Body of pancreas (tissue), 4 donors: ENCODE measurements at places on chromosomes 16 and 17. TPM values are rescaled to one million over a fixed set of nuclear protein-coding genes. Genes with fewer than 3 reads are reported as not detected.
A peak's percentile ranks its signal among the peaks of the same experiment; 100 is the strongest.

The TP53TG3B gene
- total RNA-seq, result not detected

The NFE2L1 gene
- 39.4 TPM for total RNA-seq

The TP53TG3 gene
- not detected for total RNA-seq

The KRT28 gene
- total RNA-seq, result not detected

The LDHD gene
- 27.7 TPM for total RNA-seq

The TCAP gene
- total RNA-seq, result 0.26 TPM

The CARD14 gene
- total RNA-seq, result not detected

The ATP2C2 gene
- 18.1 TPM for total RNA-seq

The FOXC2 gene
- 0.66 TPM for total RNA-seq

DNA sequence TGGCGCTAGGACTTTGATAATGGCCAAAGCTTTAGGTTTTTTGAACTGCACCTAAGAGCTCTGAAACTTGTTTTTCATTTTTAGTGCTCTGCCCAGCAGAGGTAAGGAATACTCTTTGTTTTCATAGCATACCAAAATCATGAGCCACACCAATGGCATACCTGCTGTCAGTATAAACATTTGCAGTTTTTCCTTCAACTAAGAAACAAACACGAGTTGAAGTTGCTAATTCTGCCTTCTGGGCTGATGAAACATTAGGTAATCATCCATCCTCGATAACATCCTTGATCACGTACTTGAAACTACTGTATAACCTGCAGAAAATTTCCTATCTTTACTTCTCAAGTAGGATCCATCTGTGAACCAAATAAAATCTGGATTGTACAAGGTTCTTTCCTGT is 20.6 kb upstream of the B4GALNT2 start:
- H3K4me1 ChIP-seq, result peaks cover 25% of the 10 kb centered on the region
- no peaks in the 10 kb centered on the region for H3K36me3 ChIP-seq
- no peaks in the 10 kb centered on the region for H3K27me3 ChIP-seq
- no peak for DNase-seq

GRCh38 chr17:32909787-32910369 is 18.1 kb upstream of the TMEM98 start:
- no peaks in the 10 kb centered on the region for H3K36me3 ChIP-seq
- no peaks in the 10 kb centered on the region for H3K27me3 ChIP-seq
- H3K4me3 ChIP-seq, result no peak overlapping the region
- DNase-seq, result peak; percentile 93
- peak overlapping the region; percentile 57 for H3K27ac ChIP-seq

GRCh38 chr17:39462631-39463375 is 1.5 kb downstream of the CDK12 start:
- DNase-seq, result peak; percentile 27
- peaks cover 34% of the 10 kb centered on the region for H3K4me1 ChIP-seq
- no peak overlapping the region for H3K27ac ChIP-seq
- H3K27me3 ChIP-seq, result no peaks in the 10 kb centered on the region
- H3K4me3 ChIP-seq, result peak overlapping the region; percentile 40

- H3K4me3 ChIP-seq, result peak overlapping the region; percentile 87
- no peaks in the 10 kb centered on the region for H3K27me3 ChIP-seq
- H3K27ac ChIP-seq, result peak overlapping the region; percentile 57
Observed at GRCh38 chr17:38428643-38429371, 543 bp downstream of the ARHGAP23 start.

- DNase-seq, result peak; percentile 87
- no peaks in the 10 kb centered on the region for H3K27me3 ChIP-seq
- peak overlapping the region; percentile 84 for H3K27ac ChIP-seq
- no peak overlapping the region for H3K4me3 ChIP-seq
- no peaks in the 10 kb centered on the region for H3K36me3 ChIP-seq
- peaks cover 27% of the 10 kb centered on the region for H3K4me1 ChIP-seq
Observed at GRCh38 chr17:42248351-42249179, 27.6 kb downstream of the STAT5B start.

GRCh38 chr17:21025451-21025850 is 17.4 kb downstream of the USP22 start:
- no peaks in the 10 kb centered on the region for H3K27me3 ChIP-seq
- H3K4me3 ChIP-seq, result no peak overlapping the region
- peaks cover 27% of the 10 kb centered on the region for H3K4me1 ChIP-seq

DNA sequence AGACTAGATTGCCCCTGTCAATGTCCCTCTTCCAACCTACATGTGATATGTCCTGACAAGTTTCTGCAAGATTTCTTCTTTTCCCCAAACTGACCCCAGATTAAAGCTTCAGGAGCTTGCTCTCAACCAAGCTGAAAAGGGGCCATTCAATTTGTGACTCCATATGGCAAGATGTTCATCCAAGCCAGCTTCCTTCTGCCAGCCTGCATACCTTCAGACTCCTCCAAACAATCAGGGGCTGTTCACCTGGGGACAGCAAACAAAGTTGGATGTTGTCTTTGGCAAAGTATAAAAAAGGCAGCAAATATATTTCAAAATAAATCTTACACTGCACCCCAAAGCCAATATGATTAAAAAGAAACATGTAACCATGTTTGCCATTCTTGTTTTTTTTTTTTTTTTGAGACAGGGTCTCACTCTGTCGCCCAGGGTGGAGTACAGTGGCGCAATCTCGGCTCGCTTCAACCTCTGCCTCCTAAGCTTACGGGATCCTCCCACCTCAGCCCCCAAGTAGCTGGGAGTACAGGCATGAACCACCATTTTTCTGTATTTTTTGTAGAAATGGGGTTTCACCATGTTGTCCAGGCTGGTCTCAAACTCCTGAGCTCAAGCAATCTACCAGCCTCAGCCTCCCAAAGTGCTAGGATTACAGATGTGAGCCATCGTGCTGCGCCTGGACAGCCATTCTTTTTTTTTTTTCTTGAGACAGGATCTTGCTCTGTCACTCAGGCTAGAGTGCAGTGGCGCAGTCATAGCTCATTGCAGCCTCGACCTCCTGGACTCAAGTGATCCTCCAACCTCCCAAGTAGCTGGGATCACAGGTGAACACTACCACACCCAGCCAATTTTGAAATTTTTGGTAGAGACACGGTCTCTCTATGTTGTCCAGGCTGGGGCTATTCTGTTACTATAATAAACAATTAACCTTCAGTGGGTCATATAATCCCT is 50.0 kb upstream of the AKAP1 start:
- H3K36me3 ChIP-seq, result no peaks in the 10 kb centered on the region
- H3K4me1 ChIP-seq, result peaks cover 65% of the 10 kb centered on the region
- H3K4me3 ChIP-seq, result no peak overlapping the region
- DNase-seq, result no peak
- H3K27ac ChIP-seq, result peak overlapping the region; percentile 85
- H3K27me3 ChIP-seq, result no peaks in the 10 kb centered on the region

DNA sequence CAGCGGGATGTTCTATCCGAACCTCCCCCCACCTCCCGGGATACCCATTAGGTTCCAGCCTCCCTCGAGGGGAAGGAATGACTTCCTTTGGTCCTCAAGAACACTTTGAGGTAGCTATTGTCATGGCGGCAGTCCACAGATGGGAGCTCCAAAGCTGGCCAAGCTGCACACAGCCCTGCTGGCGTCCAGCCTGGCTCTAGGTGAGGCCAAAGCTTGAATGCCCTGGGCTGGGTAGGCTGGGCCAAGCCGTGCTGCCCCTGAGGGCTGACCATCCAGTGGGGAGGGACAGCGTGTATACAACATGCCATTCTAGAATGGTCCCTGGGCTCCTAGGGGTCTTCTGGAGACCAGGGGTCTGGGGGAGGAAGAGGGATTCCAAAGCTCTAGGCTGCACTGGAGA is 43.5 kb downstream of the PEMT start:
- H3K36me3 ChIP-seq, result no peaks in the 10 kb centered on the region
- peaks cover 10% of the 10 kb centered on the region for H3K4me1 ChIP-seq
- H3K27ac ChIP-seq, result no peak overlapping the region
- H3K4me3 ChIP-seq, result no peak overlapping the region
- H3K27me3 ChIP-seq, result no peaks in the 10 kb centered on the region
- DNase-seq, result no peak

GRCh38 chr17:36885153-36885735 is 52.0 kb upstream of the LHX1 start:
- H3K4me3 ChIP-seq, result no peak overlapping the region
- no peaks in the 10 kb centered on the region for H3K36me3 ChIP-seq
- DNase-seq, result no peak
- no peak overlapping the region for H3K27ac ChIP-seq

- no peak for DNase-seq
- H3K27ac ChIP-seq, result no peak overlapping the region
- H3K4me3 ChIP-seq, result no peak overlapping the region
- H3K4me1 ChIP-seq, result no peaks in the 10 kb centered on the region
- no peaks in the 10 kb centered on the region for H3K36me3 ChIP-seq
Observed at GRCh38 chr16:52832771-52833170, 219.9 kb downstream of the CHD9NB start.

- H3K27ac ChIP-seq, result no peak overlapping the region
- H3K36me3 ChIP-seq, result no peaks in the 10 kb centered on the region
- H3K4me3 ChIP-seq, result no peak overlapping the region
- DNase-seq, result no peak
Observed at GRCh38 chr17:39598047-39598481, 9.7 kb downstream of the NEUROD2 start.

GRCh38 chr16:13333336-13333735 is 431.9 kb downstream of the SHISA9 start:
- no peak overlapping the region for H3K4me3 ChIP-seq
- no peaks in the 10 kb centered on the region for H3K4me1 ChIP-seq
- no peak for DNase-seq
- H3K27me3 ChIP-seq, result no peaks in the 10 kb centered on the region
- H3K27ac ChIP-seq, result no peak overlapping the region

DNA sequence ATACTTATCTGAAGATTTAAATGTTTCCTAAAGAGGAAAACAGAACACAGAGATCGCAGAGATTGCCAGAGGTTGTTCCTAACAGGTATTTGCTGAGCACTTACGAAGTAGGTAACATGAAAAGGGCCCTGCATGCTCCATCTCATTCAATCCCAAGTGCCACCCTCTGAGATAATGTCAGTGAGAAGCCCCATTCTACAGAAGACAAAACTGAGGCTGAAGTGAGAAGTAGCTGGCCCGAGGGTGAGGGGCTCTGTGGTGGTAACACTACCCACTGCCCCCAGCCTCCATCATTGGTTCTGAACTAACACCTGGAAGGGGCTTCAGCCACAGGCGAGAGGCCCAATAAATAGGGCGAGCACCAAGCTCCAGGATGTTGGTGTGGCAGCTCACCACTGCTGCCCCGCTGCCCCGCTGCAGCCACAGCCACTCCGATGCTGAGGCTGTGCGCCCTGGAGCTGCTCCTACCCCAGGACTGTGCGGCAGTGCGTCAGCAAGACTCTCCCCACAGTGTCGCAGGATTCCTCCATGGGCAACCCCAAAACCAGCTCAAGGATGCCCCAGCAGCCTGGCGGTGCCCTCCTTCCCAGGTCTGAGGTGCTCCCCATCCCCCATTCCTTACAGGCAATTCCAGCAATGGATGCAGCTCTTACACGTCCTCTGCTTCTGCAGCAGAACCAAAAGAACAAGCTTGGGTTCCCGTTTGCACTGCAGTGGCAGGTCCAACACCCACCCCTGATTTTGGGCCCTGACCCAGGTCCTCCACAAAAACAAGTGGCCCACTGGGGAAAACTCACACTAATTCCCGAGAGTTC is 10.3 kb downstream of the FLCN start:
- no peaks in the 10 kb centered on the region for H3K27me3 ChIP-seq
- H3K36me3 ChIP-seq, result peaks cover 49% of the 10 kb centered on the region
- H3K4me3 ChIP-seq, result no peak overlapping the region
- DNase-seq, result no peak
- peaks cover 7% of the 10 kb centered on the region for H3K4me1 ChIP-seq

DNA sequence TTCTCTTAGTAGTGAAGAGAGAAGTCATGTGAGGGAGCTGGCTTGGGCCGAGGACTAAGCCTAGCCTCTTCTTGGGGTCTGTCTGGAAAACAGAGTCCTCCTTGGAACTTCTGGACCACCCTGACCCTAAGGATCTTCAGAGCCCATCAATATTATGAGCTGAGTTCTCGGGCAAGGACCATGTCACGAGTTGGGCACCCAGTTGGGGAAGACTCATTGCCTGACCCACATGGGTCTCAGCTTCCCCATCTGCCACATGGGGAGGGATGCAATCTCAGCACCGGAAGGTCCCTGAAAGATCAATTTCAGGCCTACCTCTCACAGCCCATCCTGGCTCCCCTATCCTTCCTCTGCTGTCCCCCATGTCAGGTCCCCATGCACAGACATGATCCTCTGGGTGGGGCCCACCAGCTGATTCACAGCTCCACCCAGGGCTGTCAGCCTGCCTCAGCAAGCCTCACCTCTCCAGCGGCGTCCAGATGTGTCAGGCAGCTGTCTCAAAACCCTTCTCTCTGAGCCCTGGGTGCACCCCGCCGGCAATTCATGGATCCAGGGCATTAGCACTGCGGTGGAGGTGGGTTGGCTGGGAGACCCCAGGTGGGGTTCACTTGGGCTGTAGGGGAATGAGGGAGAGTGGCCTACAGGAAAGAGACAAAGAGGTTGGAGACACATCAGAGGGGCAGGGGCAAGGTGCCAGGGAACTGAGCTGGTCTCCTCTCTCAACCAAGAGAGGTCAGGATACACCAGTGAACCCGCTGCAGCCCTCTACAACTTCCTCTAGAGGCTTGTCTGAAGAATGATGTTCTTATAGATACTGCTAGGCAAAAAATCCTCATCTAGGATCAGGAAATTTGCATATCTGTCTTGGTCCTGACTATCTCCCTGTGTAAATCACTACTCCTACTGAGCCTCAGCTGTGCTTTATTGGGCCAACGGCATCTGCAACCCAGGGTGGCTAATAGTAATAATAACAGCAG is 1.8 kb downstream of the NLRP1 start:
- no peaks in the 10 kb centered on the region for H3K4me1 ChIP-seq
- H3K27me3 ChIP-seq, result no peaks in the 10 kb centered on the region
- no peak overlapping the region for H3K27ac ChIP-seq
- DNase-seq, result no peak
- no peaks in the 10 kb centered on the region for H3K36me3 ChIP-seq
- no peak overlapping the region for H3K4me3 ChIP-seq

GRCh38 chr17:46942441-46943217 is 19.7 kb downstream of the GOSR2 start:
- H3K27me3 ChIP-seq, result no peaks in the 10 kb centered on the region
- H3K4me3 ChIP-seq, result no peak overlapping the region
- peaks cover 17% of the 10 kb centered on the region for H3K36me3 ChIP-seq
- no peak overlapping the region for H3K27ac ChIP-seq

- peak; percentile 50 for DNase-seq
- peaks cover 22% of the 10 kb centered on the region for H3K27me3 ChIP-seq
- peaks cover 24% of the 10 kb centered on the region for H3K4me1 ChIP-seq
Observed at GRCh38 chr17:8057691-8058114, 18.8 kb downstream of the ALOX15B start.

GRCh38 chr17:61459939-61460718 is 7.9 kb downstream of the TBX4 start:
- no peak overlapping the region for H3K27ac ChIP-seq
- H3K4me1 ChIP-seq, result peaks cover 23% of the 10 kb centered on the region
- no peak overlapping the region for H3K4me3 ChIP-seq
- peaks cover 30% of the 10 kb centered on the region for H3K27me3 ChIP-seq
- no peaks in the 10 kb centered on the region for H3K36me3 ChIP-seq
- DNase-seq, result no peak

GRCh38 chr16:25158401-25158800 is 46.9 kb downstream of the LCMT1 start:
- no peak overlapping the region for H3K4me3 ChIP-seq
- H3K27ac ChIP-seq, result no peak overlapping the region
- H3K27me3 ChIP-seq, result no peaks in the 10 kb centered on the region
- H3K4me1 ChIP-seq, result peaks cover 10% of the 10 kb centered on the region
- DNase-seq, result no peak

- no peaks in the 10 kb centered on the region for H3K36me3 ChIP-seq
- peak overlapping the region; percentile 72 for H3K27ac ChIP-seq
- H3K4me3 ChIP-seq, result no peak overlapping the region
- DNase-seq, result peak; percentile 73
- peaks cover 26% of the 10 kb centered on the region for H3K4me1 ChIP-seq
Observed at GRCh38 chr16:85536073-85536410, 77.1 kb upstream of the GSE1 start.
